ENCODE measurements at places on chromosomes 3 and 15.
A peak's percentile ranks its signal among the peaks of the same experiment; 100 is the strongest.

DNA sequence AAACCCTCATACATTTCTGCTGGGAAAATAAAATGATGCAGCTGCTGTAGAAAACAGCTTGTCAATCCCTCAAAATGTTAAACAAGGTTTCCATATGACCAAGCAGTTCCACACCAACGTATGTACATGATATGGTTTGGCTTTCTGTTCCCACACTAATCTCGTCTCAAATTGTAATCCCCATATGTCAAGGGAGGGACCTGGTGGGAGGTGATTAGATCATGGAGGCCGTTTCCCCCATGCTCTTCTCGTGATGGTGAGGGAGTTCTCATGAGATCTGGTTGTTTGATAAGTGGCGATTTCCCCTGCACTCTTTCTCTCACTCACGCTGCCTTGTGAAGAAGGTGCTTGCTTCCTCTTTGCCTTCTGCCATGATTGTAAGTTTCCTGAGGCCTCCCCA lies 100.6 kb upstream of the SLC24A5 start:
- no peak for DNase-seq
- no peaks in the 10 kb centered on the region for H3K36me3 ChIP-seq
- H3K4me3 ChIP-seq, result no peak overlapping the region
- H3K27me3 ChIP-seq, result no peaks in the 10 kb centered on the region
- no peak overlapping the region for H3K27ac ChIP-seq

- H3K4me3 ChIP-seq, result no peak overlapping the region
- no peaks in the 10 kb centered on the region for H3K27me3 ChIP-seq
- peak; percentile 55 for DNase-seq
These were observed 65.2 kb downstream of the FNDC3B start for GRCh38 chr3:172104471-172105072.

GRCh38 chr3:5846261-5846660 lies 658.8 kb downstream of the EDEM1 start:
- H3K27ac ChIP-seq, result no peak overlapping the region
- no peaks in the 10 kb centered on the region for H3K36me3 ChIP-seq
- no peak overlapping the region for H3K4me3 ChIP-seq
- no peaks in the 10 kb centered on the region for H3K27me3 ChIP-seq

DNA sequence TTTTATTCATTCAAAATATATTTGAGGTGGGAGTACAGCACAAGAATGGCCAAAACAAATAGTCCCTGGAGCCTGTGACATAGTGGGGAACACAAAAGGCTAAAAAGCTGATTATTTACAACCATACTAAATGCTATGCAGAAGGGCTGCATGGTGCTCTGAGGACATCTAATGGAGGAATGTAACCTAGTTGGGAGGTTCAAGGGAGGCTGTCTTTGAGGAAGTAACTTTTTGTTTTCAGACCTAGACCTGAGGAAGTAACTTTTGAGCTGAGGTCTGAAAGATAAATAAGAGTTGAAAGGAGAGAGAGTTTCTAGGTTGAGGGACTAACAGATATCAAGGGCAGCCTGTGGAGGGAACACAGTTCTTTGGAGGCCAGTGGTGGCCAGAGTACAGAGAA lies 34.8 kb upstream of the RASA2 start:
- peaks cover 5% of the 10 kb centered on the region for H3K4me1 ChIP-seq
- H3K27ac ChIP-seq, result peak overlapping the region; percentile 39
- no peaks in the 10 kb centered on the region for H3K27me3 ChIP-seq
- no peak for DNase-seq

GRCh38 chr15:65292938-65293518 lies 2.8 kb upstream of the RNU5A-1 start:
- H3K27ac ChIP-seq, result no peak overlapping the region
- no peaks in the 10 kb centered on the region for H3K36me3 ChIP-seq
- no peaks in the 10 kb centered on the region for H3K27me3 ChIP-seq
- H3K4me3 ChIP-seq, result no peak overlapping the region
- no peak for DNase-seq

DNA sequence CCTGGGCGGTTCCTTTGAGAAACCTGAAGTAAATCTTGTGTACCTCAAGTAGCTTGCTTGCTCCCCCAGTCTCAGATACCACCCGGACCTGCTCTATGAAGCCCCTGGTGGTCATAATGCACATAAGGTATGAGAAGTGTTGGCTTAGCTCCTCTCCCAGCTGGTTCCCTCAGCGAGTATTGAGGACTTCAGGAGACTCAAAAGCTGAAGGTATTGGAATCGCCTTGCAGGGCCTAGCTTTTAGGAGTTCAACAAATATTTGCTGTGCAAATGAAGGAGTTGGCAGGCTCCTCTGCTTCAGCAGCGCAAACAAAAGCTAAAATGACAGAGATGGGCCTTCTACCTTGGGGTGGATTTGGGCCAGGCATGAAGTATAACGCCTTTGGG lies 1.7 kb downstream of the CMTM8 start:
- no peaks in the 10 kb centered on the region for H3K27me3 ChIP-seq
- H3K4me3 ChIP-seq, result peak overlapping the region; percentile 96
- DNase-seq, result no peak
- no peaks in the 10 kb centered on the region for H3K36me3 ChIP-seq
- peak overlapping the region; percentile 72 for H3K27ac ChIP-seq
- H3K4me1 ChIP-seq, result peaks cover 19% of the 10 kb centered on the region

GRCh38 chr3:125624341-125624740 lies 29.0 kb upstream of the OSBPL11 start:
- H3K27ac ChIP-seq, result no peak overlapping the region
- no peaks in the 10 kb centered on the region for H3K27me3 ChIP-seq
- DNase-seq, result no peak
- no peak overlapping the region for H3K4me3 ChIP-seq

DNA sequence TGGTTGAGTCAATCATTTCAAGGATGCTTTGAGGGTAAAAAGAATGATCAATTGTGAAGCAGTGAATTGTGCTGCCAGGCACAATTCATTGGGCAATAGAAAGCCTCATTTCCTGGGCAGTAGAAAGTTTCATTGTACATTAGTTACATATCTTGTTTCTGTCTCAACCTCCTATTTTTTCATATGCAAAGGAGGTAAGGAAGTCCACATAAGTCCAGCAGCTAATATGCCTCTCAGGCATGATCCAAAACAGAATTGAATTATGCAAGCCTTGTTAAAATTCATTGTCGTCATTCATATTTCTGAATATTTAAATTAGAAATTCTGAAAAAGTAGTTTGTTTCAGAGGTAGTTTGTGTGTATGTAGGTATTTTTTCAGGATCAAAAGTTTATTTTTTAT lies 65.8 kb downstream of the TFRC start:
- no peak for DNase-seq
- H3K27me3 ChIP-seq, result no peaks in the 10 kb centered on the region
- H3K4me1 ChIP-seq, result no peaks in the 10 kb centered on the region
- H3K27ac ChIP-seq, result no peak overlapping the region
- H3K36me3 ChIP-seq, result no peaks in the 10 kb centered on the region
- H3K4me3 ChIP-seq, result no peak overlapping the region

Data from pancreas (tissue), 10 donors.